ENCODE measurements at places on chromosomes 6 and 20. TPM values are rescaled to one million over a fixed set of nuclear protein-coding genes. Genes with fewer than 3 reads are reported as not detected.

The FYN gene
- 50.4 TPM for total RNA-seq

- no peak for DNase-seq
These were observed 100.2 kb downstream of the BCAS1 start for GRCh38 chr20:53970232-53970631.

GRCh38 chr6:45438849-45439406 is 61.2 kb upstream of the SUPT3H start:
- no peak for DNase-seq

The SALL4 gene
- total RNA-seq: 0.19 TPM

GRCh38 chr20:64000906-64001305 is 20.0 kb downstream of the PRPF6 start:
- no peak for DNase-seq

The COL11A2 gene
- 1.1 TPM for total RNA-seq

DNA sequence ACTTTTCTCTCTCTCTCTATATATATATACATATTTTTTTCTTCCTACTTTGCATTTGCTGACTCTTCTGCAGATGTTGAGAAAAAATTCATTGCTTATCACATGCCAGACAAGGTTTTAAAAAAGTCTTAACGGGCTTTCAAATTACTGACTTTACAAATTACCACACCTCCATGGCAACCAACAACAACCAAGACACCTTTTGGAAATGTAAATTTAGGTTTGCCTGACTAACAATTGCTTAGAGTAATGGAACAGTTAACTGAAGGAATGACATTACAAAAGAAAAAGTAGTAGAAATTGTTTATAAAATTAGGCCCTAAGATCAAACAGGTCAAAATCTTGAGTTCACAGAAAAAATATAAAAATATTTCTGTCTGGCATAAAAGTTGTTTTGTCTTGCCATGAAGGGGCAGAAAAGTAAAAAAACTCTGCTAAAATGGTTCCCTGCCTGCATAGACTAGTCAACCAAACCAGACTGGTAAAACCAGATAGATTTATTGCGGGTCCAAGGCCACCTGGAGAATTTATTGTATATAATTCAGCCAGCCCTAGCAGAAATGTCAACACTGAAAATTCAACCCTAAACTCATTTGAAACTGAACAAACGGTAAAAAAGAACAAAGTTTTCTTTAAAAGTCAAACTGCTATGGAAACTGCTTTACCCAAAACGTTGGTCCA is 92.8 kb upstream of the FRMD1 start:
- DNase-seq: no peak

The ROS1 gene
- 0.08 TPM for total RNA-seq

- no peak for DNase-seq
These were observed 68.5 kb upstream of the DUSP22 start for GRCh38 chr6:223763-224162.

The RALGAPB gene
- total RNA-seq: 21.9 TPM

The KIAA1755 gene
- 7.9 TPM for total RNA-seq

The CDKN1A gene
- total RNA-seq: 63.8 TPM
